T-helper 1 cell (primary cell): ENCODE measurements at places on chromosomes 3 and 15.
A peak's percentile ranks its signal among the peaks of the same experiment; 100 is the strongest.

DNA sequence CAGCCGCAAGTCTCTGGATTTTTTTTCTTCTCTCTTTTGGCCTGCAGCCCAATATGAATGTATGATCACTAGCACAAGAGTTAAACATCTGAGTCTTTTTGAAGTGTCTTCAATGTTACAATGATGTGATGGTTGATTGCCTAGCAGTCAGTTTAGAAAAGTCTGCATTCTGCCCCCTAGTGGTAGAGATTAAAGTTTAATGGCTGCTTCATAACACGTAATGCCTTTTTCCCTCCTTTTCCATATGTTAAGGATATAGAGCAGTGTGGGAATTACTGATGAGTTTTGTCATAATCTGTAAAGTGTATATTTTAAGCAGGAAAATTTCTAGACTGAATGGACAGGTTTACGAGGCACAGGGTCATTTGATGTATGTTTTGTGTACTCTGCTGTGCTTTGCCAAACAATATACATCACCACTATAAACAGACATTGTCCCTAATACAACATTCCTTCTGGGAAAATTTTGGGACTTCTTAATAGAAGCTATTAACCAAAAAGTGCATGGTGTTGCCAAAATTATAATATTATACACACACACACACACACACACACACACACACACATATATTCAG lies 1038.5 kb upstream of the NR2F2 start:
- DNase-seq, result no peak

DNA sequence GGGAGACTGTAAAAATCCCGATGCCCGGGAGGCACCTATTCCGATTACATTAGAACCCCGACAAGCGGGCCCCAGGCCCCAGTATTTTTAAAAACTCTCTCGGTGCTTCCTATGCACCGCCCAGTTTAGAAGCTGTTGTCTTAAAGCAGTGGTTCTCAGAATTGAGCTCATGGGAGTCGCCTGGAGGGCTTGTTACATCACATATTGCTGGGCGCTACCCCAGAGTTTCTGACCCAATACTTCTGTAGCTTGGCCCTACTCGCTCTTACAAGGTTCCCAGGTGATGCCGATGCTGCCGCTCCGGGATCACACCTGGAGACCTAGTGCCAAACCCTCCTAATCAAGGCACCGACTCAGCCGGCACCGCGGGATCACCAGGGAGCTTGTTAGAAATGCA lies 35.2 kb downstream of the CPN2 start:
- DNase-seq, result no peak

GRCh38 chr3:19171794-19172193 lies 23.5 kb downstream of the KCNH8 start:
- DNase-seq, result no peak

GRCh38 chr3:55405436-55405835 lies 81.7 kb downstream of the WNT5A start:
- DNase-seq, result no peak

GRCh38 chr3:171055336-171056178 lies 29.0 kb upstream of the SLC2A2 start:
- DNase-seq, result no peak

GRCh38 chr15:68618908-68619698 lies 40.3 kb downstream of the CORO2B start:
- no peak for DNase-seq

DNA sequence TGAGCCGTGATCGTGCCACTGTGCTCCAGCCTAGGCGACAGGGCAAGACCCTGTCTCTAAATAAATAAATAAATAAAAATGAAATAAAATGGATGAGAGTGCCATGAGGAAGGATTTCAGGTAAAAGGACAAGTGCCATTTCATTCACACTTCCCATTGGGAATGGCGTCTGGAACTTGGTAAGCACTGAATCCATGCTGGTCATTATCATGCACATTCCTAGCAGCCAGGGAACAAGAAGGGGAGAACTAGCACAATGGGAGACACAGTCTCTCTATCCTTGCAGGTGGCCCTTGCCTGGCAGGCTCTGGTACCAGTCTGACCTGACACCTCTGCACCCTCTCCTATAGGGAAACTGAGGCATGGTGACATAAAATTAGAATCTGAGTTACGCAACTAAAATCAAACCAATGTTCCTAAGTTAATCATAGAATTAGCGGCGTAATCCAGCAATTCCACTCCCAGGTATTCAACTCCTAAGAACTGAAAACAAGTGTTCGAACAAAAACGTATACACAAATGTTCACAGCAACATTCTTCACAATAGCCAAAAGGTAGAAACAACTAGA lies 70.8 kb upstream of the MFGE8 start:
- no peak for DNase-seq

GRCh38 chr3:152321955-152322377 lies 53.2 kb downstream of the MBNL1 start:
- DNase-seq, result no peak

- DNase-seq, result peak; percentile 35
Observed at GRCh38 chr15:81024265-81024872, 23.6 kb downstream of the TLNRD1 start.

- no peak for DNase-seq
Observed at GRCh38 chr3:110944782-110945181, 126.8 kb upstream of the NECTIN3 start.

DNA sequence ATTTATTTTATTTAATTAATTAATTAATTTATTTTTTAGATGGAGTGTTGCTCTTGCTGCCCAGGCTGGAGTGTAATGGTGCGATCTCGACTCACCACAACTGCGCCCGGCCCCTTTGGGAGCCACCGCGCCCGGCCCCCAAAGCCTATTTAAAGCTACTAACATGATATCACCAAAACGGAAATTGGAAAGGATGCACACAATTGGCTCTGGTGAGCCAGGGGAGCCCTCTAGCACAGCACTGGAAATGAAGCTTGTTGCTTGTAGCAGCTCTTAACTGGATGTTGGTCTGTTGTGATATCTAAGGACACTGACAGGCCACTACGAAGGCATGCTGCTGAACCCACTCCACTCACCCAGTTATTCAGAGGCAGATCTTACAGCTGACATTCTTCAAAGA lies 104.5 kb downstream of the IGF2BP2 start:
- DNase-seq, result no peak

DNA sequence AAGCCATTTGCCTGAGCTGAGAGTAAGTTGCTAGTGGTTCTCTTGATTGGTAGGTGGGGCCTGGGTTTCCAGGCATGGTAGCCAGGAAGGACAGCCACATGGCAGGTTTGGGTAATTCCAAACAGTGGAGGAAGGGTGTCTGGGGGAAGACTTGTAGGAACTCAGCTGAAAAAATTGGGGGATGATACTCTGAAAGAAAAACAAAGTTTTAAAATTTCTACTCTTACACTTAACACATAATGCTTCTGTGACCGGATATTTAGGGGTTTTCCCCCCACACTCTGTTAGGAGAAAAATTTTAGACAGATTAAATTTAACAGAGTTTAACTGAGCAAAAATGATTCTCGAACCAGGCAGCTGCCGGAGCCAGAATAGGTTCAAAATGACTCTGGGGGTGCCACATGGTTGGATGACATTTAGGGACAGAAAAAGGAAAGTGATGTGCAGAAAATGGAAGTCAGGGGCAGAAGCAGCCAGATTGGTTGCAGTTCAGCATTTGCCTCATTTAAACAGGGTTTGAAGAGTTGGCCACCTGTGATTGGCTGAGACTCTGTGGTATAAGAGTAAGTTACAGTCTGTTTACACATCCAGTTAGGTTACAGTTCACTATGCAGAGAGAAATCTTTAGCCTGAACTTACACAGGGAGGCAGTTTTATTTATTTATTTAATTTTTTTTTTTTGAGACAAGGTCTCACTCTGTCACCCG lies 8.1 kb downstream of the B2M start:
- peak; percentile 82 for DNase-seq

DNA sequence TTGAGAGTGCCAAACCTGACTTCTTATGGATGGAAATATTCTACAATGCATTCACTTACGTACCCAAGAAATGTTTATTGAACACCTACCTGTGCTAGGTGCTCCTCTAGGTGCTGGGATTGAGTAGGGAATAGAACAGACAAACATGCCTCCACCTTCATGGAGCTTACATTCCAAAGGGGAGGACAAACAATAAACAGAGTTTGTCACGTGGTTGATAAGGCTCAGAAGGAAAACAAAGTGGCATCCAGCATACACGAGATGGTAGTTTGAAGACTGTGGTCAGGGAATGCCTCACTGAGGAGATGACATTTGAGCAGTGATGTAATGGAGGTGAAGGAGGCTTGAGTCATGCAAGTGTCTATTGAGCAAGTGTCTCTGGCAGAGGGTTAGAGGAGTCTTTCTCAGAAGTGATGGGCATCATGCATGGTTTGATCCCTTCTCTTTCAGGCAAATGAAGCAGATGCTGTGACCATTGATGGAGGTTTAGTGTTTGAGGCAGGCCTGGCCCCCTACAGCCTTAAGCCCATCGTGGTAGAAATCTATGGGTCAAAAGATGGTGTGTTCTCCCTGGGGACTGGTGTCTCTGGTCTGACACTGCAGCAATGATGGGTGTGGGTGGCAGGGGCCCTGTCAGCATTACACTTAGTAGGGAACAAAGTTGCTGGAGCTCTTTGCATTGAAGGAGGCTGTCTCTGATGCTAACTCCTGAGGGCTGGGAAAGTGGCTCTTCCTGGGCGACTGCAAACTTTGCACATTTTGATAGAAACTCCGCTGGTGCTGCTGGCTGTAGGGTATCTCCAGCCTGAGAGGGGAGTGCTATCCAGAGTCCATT lies 29.7 kb upstream of the TOPBP1 start:
- no peak for DNase-seq

DNA sequence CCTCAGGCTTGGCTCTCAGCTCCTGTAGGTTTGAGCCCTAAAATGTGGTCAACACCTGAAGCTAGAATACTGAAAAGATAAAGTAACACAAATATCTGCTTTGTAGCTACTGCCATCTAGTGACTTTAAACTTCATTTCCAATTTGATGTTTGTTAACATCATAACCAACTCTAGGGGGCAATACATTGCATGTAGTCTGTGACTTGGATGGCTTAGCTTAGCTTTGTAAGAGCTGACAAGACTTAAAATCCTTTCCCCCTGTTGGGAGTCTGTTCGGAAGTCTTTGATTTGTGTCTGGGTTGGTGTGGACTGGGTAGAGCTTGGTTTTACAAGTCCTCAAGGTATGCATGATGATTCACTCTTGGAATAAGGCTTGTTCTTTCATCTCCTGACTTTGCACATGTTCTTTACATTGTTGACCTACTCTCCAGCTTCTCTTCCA lies 51.7 kb downstream of the SCN11A start:
- DNase-seq, result no peak

GRCh38 chr3:169118666-169119370 lies 544.7 kb downstream of the MECOM start:
- DNase-seq, result no peak
